ENCODE measurements at places on chromosomes 7 and 10. TPM values are rescaled to one million over a fixed set of nuclear protein-coding genes. Genes with fewer than 3 reads are reported as not detected.

ADAM12 gene
- total RNA-seq = 43.4 TPM

- DNase-seq = no peak
Observed at GRCh38 chr7:49643321-49643720, 130.1 kb upstream of the VWC2 start.

ALOX5 gene
- not detected for total RNA-seq

PNLIPRP2 gene
- not detected for total RNA-seq

BMPER gene
- 2.3 TPM for total RNA-seq

DNA sequence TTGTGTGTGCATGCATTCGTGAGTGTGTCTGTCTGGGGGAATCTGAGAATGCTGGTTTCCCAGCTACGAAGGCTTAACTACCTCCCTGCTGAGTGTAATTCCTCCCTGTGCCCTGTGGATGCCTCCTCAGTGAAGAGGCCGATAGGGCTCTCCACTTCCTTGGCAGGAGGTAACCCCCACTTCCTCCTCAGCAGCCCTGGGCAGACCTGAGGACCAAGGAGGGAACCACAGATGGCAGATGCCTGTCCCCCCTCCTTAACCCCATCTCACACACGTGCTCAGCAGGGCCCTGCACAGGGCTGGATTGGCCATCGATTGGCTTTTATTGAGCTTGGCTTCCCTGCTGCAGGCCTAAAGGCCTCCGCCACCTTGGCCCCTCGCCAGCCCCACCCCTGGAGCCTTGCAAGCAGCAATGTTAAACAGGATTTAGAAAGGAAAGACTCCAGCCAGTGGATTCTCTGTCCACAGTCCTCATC lies 45.6 kb upstream of the LRRC4 start:
- DNase-seq = no peak

RPEL1 gene
- total RNA-seq = 0.12 TPM

- no peak for DNase-seq
Observed at GRCh38 chr10:48638739-48639527, 34.1 kb upstream of the ARHGAP22 start.

DNA sequence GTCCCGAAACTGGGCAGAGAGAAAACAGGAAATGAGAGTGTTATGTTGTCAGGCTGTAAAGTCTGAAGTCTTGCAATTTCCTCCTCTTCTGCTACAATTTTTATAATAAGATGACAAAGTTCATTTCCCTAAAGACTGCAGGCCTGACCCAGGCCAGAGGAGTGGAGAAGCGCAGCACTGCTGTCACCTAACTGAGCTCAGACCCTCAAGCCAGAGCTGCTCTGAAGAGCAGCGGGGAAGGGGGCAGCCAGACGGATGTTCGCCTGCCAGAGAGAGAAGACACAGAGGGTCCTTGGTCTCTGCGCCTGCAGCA lies 12.6 kb upstream of the AOAH start:
- no peak for DNase-seq

DNA sequence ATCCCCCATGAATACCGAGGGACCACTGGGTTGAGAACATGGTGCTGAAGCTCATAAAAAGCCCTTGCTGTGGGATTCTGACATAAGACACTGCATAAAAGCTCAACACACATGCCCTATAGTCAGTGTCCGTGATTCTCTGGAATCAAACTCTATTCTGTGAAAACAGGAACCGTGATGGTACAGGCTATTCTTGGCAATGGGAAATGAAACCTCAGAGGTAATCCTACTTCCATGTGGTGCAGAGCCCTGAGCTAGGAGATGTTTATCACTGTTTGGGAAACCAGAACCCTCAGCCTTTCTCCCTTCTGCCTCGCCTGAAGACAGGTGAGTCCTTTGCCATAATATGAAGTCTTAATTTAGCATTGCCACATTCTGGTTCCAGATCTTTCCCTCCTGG lies 80.8 kb upstream of the PRSS1 start:
- no peak for DNase-seq

GRCh38 chr7:139960157-139960556 lies 102.6 kb downstream of the PARP12 start:
- peak; percentile 26 for DNase-seq

DNA sequence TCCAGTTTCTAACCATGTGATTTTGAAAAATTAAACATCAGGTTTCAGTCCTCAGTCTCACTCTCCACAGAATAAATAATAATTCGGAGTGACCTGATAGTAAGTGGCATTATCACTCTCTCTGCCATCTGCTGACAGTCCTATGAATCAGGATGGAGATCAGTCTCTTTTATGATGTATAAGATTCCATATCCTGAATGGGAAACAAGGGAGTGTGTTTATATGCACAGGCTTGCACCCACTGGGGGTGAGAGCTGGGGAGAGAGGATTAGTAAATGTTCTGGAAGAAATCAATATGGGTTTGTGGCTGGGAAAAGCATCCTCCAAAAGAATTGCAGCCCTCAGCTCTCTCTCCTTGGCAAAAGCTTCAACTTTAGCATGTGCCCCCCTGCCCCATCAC lies 45.3 kb downstream of the DGKI start:
- no peak for DNase-seq

GRCh38 chr7:92740134-92740533 lies 96.2 kb downstream of the CDK6 start:
- no peak for DNase-seq

DNA sequence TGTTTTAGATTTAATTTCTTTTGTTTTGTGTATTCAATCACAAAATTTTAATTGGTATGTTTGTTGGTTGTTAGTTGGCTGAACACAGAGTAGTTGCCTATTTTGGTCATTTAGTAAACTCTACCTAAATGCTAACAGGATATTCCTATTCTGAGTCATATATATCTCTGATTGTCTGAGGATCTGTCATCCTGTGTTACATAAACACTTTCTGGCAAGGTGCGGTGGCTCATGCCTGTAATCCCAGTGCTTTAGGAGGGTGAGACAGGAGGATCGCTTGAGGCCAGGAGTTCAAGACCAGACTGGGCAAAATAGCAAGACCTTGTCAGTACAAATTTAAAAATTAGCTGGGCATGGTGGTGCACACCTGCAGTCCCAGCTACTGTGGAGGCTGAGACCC lies 178.6 kb downstream of the PLCE1 start:
- DNase-seq = peak; percentile 81

DNA sequence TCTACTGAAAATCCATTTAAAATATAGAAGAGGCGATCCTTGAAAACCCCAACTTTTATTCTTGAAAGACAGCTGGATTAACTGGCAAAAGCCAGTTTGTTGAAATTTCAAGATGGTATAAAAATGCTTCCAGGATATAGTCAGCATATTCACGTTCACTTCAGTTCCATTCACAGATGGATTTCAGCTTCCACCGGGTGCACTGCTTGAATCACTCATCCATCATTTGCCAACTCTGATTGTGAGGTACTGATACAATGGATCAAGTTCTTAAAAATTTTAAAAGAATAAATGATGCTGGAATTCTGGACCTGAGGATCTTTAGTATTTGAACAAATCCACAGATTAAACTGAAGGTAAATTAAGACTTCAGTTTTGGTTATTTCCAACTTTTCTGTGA lies 2.4 kb downstream of the PURB start:
- peak; percentile 48 for DNase-seq

GRCh38 chr10:87500646-87501048 lies 4.0 kb upstream of the MINPP1 start:
- DNase-seq = no peak

- DNase-seq = no peak
Observed at GRCh38 chr10:13707156-13707881, 120.6 kb downstream of the PRPF18 start.

GRCh38 chr10:58919927-58920654 lies 256.4 kb upstream of the PHYHIPL start:
- peak; percentile 84 for DNase-seq

GRCh38 chr10:28788252-28788651 lies 110.9 kb downstream of the BAMBI start:
- no peak for DNase-seq

DNA sequence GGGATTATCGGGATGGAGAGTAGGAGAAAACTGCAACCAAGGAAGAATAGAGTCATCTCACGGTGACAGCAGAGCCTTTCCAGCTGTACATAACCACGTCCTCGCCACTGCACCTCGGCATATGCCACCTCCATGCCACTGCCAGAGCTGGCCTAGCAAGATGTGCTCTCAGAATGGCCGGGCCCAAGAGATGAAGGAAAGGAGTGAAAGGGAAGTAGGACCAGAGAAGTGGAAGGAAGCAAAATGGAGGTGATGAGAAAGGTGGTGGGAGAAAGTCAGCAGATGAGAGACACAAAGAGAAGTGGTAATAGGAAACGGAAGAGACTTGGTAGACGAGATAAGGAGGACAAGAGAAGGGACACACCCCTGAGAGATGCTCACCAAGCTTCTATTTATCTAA lies 8.0 kb upstream of the CALU start:
- no peak for DNase-seq

- DNase-seq = no peak
Observed at GRCh38 chr10:104387130-104387888, 33.7 kb downstream of the CFAP58 start.

EPDR1 gene
- total RNA-seq = 66.3 TPM

DNA sequence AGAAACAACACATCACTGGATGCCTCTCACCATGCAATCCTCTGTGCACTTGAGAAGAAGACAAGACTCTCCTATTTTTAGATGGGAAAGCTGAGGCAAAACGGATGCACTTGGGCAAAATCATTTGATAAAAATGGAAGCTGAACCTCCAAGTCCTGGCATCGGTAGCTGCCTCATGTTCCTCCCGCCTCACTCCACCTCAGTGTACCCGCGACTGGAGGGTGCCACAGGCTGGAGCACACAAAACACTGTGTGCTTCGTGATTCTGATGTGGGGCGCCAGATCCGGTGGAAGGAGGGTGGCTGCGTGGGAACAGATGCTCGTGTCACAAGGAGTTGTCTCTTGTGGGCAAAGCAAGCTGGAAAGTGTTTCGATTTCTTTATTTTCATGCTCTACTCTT lies 41.3 kb downstream of the TAS2R41 start:
- no peak for DNase-seq

DYNC1I1 gene
- total RNA-seq = 4.4 TPM

DNA sequence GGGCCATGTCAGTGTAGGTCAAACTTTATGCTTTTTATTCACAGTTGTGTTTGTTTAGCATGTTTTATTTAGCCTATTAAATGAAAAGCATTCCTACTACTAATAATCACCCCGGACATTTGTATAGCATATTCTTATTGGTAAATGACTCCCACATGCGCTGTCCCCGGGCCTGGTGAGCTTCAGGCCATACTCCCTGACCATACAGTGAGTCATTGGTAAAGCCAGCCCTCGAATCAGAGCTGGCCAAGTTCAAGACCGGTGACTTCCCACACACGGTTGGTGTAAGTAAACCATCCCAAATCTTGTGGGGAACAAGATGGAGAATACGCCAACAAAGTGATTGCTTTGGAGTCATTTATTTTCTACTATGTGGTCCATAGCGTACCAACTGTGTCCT lies 238.7 kb upstream of the TCF7L2 start:
- peak; percentile 75 for DNase-seq

DNA sequence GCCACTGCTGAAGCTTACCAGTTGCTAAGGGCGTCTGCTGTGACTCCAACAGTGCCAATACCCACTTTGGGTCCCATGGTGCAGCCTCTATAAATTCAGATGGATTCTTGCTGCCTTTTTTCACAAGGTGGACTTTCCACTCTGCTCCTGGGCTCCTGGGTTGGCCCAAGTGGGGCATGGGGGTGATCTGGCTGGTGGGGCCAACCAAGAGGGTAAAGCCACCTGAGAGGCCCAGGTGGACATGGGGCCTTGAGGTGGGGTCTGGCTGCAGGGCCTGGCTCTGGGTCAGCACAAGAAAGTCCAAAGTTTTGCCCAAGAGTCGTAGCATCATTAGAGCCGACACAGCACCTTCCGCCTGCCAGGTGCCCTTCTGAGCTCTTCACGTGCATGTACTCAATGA lies 105.2 kb upstream of the KDM7A start:
- no peak for DNase-seq

DNA sequence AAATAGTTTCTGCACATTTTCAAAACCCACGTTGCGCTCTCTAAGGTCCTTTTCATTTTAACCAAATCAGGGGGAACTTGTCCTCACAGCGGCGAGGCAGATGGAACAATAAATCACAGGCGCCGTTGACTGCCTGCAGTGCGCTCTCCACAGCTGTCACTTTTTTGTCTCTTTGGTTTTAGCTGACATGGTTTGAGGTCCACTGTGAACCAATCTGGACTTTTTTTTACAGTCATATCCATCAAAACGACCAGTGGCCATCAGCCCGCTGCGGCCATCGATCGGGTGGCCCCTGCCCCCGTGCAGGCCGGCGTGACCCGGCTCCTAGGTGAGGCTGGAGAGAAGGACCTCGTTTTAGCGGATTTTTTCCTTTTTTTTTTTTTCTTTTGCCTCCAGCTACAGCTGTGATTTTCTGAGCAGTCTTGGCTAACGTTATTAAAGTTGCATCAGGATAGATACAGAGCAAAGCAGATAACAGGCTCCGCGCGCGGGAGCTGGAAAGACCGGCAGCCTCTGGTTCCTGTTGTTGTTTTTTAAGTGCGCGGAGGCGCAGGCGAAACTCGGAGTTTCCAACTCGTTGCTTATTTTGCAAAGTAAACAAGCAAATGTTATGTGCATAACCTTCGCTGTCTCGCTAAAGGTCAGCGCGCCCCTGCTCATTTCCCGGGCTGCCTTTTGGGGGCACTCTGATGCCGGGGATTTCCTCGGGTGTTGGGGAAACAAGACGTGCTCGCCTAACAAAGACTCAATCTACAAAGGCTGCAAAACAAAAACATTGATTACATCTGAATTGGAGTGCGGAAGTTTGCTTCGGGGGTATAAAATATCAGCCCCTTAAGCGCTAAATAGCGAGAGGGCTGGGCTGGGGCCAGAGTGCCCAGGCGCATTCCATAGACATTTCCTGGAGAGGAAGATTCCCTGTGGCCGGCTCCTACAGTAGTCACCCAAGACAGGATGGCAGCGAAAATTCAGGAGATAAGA lies 414.8 kb upstream of the MKI67 start:
- DNase-seq = no peak

DNA sequence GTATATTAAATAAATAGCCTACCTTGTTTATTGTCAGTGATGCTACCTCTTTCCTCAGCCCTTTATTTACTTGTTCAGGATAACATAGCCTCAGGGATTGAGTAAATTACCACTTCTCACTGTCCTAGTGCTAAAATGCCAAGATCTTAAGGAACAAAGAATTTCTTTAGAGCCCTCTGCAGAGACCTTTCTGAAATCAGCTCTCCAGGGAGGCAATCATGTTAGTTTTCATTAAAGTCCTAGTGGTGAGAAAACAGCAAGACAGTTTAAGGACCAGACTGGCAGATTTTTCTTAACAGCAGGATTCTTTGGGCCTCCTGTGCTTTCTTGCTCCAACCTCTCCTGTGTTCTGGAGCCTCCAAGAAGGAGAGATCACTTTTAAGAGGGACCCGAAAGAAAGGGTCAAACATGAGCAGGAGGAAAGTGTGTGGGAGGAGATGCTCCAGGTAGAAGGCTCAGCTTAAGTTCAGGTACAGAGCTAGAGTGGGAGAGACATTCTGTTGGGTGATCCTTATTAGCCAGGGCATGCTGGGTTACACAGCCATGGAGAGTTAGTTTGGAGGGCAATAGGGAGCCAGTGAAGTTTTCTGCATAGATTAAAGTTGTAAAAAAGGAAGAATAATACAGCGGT lies 1.2 kb upstream of the PLCE1 start:
- peak; percentile 63 for DNase-seq

OR2A1 gene
- total RNA-seq = 0.05 TPM

GRCh38 chr10:53650794-53651193 lies 878.2 kb upstream of the MBL2 start:
- no peak for DNase-seq

SYT15B gene
- 0.05 TPM for total RNA-seq

- no peak for DNase-seq
Observed at GRCh38 chr7:135143885-135144668, 3.8 kb upstream of the TMEM140 start.

All from M059J (cell line).